Dermis microvascular lymphatic vessel endothelial cell (primary cell): ENCODE measurements at places on chromosomes 12 and 14. TPM values are rescaled to one million over a fixed set of nuclear protein-coding genes. Genes with fewer than 3 reads are reported as not detected.
A peak's percentile ranks its signal among the peaks of the same experiment; 100 is the strongest.

Gene PRIMA1
- total RNA-seq: not detected in 2 replicates

DNA sequence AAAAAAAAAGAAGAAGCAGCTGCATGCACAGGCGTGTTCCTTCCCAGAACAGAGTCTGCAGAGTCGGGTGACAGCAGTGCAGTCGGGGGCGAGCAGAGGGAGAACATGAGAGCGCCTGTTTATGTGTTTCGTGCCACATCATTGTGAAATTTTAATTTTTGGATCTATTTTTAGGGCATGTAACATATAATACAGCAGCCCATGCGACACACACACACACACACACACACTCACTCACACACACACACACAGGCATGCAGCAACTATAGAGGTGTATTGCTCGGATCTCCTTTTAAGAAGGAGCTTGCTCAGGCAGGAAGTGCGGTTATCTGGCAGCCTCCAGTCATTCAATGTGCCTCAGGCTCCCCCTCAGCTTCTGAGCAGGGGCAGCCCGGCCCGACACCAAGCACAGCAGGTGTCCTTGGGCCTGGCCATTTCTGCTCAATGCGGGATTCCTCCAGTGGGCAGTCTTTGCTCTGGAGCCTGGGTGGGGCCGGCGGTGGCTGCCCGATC, 71.8 kb downstream of the ZNF664 start:
- no peak for DNase-seq

- DNase-seq: no peak
Observed at GRCh38 chr14:93591506-93591905, 160.8 kb downstream of the UNC79 start.

Gene AICDA
- total RNA-seq: not detected in 2 replicates

Gene TSPAN11
- total RNA-seq: 9.1 and 29.3 TPM in 2 replicates

Gene RPL10L
- total RNA-seq: not detected in 2 replicates

Gene NEMP1
- total RNA-seq: 5.5 and 6.1 TPM in 2 replicates

Gene GPR65
- total RNA-seq: 0.13 TPM in 2 replicates

DNA sequence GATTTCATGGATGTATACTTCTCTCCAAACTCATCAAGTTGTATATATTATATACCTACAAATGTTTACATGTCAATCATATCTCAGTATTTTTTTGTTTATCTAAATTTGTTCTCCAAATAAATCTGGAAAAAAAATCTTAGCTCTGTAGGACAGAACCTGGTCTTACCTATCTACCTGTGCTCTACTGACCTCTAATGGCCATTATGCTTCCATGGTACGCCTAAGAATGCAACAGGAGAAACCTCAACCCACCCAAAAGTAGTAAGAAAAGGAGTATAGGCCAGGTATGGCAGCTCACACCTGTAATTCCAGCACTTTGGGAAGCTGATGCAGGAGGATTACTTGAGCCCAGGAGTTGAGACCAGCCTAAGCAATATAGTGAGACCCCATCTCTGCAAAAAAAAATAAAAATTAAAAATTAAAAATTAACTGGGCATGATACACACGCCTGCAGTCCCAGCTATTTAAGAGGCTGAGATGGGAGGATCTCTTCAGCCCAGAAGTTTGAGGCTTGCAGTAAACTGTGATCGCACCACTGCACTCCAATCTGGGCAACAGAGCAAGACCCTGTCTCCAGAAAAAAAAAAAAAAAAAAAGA, 8.7 kb downstream of the OR11H4 start:
- no peak for DNase-seq

Gene WBP11
- 12.0 and 14.6 TPM in 2 replicates for total RNA-seq

- DNase-seq: no peak
Observed at GRCh38 chr14:96965885-96966595, 168.9 kb downstream of the VRK1 start.

DNA sequence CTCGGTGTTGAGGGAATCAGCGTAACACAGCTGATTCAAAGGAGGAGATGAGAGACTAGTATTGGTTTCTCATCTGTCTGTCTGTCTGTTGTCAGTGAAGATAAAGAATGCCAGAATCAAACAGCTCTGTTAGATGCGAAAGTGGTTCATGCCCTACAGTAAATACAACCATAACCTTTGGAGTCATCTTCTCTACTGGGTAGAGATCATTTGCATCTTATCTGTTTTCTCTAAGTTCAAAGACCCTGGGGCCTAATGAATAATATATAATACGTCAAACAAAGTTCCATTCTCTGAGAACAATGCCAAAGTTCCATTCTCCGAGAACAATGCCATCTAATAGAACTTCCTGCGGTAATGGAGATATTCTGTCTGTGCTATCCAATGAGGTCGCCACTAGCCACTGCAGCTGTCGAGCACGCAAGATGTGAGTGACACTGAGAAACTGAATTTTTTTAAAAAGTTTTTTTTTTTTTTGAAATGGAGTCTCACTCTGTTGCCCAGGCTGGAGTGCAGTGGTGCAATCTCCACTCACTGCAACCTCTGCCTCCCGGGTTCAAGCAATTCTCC, 6.6 kb downstream of the IL31 start:
- DNase-seq: peak; percentile 45
